NCI-H524 treated with DMSO at 0.1 percent for 48 hours (cell line): ENCODE measurements at places on chromosomes 3 and 15.

GRCh38 chr3:41213588-41213987, 14.3 kb downstream of the CTNNB1 start:
- DNase-seq: no peak

GRCh38 chr3:27031476-27031875, 337.7 kb downstream of the NEK10 start:
- peak; percentile 67 for DNase-seq

DNA sequence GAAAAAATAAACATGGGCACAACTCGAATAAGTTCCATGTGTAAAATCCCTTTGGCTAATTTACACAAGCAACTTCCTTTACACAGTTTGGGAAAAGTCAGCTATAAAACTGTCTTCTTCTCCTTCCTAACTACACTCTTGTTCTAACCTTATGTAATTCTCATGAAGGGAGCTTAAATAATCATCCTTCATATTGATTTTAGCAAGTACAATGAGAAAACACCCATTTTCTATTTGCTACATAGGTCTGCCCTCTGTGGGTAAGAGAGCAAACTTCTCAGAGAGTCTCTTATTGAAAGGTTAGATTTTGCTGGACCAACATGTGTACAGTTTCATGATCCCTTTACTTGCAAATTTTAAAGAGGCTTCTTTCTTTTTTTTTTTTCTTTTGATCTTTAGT, 398.5 kb downstream of the ROBO1 start:
- DNase-seq: no peak

DNA sequence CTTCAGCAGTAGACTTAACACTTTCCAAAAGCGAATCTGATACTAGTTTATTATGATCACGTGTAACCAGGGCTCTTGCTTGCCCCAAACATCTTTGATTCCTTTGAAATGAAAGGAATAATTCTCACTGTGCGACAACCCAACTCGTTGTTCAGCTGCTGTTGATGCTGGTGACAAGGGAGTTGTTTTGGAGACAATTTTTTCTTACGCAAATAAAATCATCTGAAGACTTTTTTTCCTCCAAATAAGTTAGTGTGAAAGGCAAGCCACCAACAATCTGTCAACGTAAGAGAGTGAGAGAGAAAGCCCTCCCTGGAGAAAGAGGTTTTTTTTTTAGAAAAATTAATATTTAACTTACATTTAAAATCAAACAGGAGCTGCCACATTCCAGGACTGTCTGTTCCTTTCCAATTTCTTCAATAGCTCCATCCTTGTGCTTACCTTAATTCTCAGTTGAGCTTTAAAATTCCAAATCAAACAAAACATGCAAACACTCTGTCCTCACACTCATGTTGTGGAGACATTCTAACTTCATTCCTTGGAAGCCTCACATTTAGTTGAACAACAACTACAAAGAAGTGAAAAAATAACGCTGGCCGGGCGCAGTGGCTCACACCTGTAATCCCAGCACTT, 4.9 kb upstream of the P3H2 start:
- DNase-seq: no peak

- DNase-seq: no peak
Measured at GRCh38 chr3:14248849-14249523, 70.4 kb downstream of the LSM3 start.

DNA sequence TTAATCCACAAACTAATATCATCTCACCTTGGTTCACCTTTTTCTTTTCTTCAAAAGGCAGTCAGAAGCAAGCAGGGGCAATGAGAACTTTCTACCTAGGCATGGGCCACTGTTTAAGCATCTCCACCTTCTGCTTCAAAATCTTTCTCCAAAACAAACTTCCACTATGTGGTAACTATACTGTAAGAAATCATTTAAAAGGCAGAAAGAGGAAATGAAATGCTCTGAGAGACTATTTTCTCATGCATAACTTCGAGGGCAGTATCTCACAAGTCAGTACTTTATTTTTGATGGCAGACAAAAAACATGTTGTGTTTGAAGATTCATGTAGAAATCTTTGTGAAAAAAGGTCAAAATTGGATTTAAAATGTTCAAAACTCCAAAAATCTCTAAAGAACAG, 419.7 kb downstream of the ZBTB20 start:
- DNase-seq: no peak
